ENCODE measurements at places on chromosomes 16 and 17.

- peak; percentile 93 for DNase-seq
Observed at GRCh38 chr17:49880291-49881053, 32.6 kb upstream of the TAC4 start.

DNA sequence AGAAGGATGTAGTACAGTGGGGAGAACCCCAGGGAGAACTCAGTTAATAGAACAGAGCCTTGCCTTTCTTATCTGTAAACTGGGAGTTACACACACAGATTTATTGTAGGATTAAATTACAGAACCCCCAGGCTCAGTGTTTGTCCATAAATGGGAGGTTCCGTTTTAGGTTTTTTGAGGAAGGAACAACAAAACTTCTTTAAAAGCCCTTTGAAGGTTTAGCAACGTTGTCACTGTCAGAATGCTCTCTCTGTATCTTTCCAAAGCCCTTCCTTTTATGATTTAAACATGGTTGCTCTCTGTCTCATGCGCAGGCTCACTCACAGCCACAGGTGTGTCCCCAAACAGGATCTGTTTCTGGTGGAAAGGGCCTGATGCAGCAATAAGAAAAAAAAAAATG, 9.4 kb upstream of the GNA13 start:
- no peak for DNase-seq

DNA sequence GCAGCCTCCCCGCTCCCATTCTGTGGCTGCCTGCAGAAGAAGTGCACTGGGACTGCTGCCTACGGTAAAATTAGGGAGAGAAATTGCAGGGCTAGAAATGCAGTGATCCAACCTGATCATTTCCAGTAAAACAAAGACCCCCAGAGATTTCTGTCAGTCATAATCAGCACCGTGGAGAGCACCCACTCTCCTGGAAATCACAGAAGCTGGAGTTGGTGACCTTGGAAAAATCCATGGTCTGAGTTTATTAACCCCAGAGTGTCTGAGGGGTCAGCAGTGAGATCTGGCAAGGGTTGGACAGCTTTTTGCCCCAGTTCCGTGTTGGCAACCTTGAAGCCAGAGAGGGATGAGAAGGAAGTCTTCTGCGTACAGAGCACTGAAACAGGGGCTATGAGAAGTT, 7.8 kb downstream of the SYCE1L start:
- no peak for DNase-seq

DNA sequence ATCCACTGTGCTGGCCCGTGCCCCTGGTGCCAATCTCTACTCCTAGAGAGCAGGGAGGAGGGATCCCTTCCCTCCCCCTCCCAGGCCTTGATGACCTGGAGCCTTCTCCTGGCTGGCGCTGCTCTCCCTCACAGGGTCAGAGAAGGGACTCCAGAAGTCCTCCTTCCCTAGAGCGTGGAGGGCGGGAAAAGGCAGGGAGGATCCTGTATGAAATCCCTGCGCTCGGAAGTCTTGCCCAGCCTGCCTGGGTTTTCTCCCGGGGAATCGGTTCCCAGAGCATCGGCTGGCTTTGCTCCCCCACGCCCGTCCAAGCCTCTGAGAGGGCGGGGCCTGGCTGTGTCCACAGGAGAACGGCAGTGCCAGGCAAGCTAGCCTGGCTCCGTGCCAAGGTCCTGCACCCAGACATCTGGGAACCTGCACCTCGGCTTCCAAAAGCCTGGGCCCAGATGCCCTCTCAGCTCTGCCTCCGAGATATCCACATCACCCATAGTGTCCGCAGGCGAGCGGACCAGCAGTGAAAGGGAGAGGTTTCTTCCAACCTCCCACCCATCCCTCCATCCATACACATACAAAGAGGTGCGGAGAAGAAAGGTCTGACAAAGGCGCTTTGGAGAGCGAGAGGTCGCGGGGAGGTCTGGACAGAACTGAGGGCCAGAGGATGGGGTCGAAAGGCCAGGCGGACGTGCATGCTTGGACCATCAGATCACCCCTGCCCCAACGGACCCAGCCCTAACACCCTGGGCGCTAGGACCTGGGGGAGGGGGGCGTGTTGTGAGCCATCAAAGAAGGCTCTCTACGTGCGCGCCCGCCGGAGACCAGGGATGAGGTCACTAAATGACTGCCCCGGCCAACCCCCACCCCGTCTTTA, 1.1 kb downstream of the MPP2 start:
- DNase-seq: no peak

- no peak for DNase-seq
Observed at GRCh38 chr17:31158746-31159377, 64.1 kb downstream of the NF1 start.

DNA sequence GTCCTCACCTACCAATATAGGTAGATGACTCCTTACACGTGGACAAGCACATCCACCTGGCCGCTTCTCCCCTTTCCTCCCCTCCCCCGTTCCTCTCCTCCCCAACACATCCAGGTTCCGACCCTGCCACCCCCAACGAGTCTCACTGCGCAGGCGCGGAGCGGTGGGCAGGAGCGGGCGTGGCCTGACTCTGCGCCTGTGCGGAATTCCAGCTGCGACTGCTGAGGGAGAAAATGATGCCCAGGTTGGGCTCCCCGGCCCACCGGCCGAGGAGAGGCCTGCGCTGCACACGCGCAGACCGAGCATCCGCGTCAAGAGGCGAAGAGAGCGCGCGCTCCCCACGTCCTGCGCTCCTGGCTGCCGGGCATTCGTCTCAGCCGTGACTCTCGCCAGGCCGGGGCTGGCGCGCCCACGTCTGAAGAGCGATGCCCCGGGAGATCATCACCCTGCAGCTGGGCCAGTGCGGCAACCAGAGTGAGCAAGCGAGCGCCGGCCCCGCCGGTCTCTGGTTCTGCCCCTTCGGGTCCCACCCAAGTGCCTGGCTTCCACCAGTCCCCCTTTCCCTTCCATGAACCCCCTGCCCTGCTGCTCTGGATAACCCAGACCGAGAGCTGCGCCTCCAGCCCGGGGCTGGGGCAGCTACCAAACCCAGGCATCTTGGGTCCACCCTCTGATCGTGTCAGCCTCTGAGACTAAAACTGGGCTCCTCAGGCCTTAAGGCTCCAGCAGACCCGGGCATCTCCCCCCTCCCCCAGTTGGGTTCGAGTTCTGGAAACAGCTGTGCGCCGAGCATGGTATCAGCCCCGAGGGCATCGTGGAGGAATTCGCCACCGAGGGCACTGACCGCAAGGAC, at the start of gene TUBG2:
TSS of gene TUBG2 (plus strand) at position 206 of the 853 bp plus-strand sequence. CDS start at position 426, 220 bp downstream.
- peak; percentile 75 for DNase-seq

DNA sequence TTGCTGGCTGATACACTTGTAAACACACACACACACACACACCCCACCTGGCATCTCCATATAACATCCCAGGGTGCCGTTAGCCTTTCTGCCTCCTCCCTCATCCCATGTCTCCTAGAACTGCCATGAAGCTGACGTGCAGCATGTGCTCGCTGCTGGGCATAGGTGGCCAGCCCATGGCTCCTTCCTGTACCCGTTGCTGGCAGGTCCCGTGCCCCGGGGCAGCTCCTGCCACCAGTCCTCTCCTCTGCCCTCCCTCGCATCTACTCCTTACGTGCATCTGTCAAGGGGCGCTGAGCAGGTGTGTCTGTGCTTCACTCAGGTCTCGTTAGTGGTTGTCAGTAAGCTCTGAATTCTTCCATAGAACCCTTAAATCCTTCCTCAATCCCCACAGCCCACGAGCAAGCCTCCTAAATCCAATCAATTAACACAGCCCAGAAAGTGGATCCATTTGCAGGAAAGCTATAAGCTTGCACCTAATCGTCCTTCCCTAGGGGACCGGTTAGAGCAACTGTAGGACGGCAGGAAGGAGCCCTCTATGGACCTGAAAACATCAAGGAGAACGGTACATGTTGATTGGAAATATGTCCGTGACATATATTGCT, 218.1 kb upstream of the FOXF1 start:
- DNase-seq: no peak
